CD8-positive, alpha-beta T cell (primary cell): ENCODE measurements at places on chromosomes 5 and 9. TPM values are rescaled to one million over a fixed set of nuclear protein-coding genes. Genes with fewer than 3 reads are reported as not detected.

DNA sequence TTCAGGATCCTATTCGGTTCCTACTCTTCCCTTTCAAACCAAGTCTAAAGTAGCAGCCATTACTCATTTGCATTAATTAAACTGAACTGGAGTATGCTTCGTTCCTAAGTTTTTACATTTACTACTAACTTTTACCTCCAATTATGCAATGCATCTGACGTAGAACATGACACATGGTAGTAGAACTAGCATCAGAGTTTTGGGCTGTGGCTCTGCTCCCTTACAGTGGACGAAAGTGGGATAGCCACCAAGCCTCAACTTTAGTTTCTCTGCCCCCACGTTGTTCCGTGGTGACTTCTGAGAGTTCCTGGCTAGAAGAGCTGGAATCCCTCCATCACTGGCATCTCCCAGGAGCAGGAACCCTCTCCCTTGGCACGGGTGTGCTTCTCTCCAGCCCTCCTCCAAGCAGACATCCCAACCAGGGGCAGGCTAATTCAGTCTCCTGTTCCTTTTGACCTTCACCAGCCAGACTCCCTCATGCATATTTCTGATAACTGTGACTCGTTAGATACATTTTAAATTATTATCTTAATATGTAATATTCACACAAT, 2.9 kb downstream of the IFNE start:
- DNase-seq: no peak

DNA sequence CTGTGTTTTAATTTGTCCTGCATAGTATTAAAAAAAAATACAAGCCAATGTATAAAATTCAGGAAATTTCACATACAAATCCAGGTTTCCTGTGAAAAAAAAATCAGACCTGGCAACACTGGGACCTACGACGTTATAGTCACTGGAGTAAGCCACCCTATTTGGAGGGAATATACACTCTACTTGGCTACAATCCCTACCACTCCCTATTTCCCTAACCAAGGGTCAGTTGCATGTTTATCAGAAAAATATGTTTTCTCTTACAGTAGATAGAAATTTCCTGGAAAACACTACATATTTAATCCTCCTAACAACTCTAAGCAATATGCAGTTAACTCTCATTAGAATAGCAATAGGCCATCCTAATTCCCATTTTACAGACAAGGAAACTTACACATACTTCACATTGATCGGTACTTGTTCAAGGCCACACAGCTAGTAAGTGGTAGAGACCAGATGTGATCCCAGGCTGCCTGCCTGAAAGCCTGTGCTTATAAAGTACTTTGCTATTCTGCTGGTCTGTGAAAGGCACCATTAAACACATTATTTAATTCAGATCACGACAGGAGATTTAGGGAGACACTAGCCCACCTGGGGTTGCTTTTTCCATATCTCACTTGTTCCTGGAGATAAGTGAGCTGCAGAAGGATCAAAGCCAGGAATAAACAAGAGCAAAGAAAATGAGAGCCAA, 70.8 kb downstream of the MFAP3 start:
- no peak for DNase-seq

DNA sequence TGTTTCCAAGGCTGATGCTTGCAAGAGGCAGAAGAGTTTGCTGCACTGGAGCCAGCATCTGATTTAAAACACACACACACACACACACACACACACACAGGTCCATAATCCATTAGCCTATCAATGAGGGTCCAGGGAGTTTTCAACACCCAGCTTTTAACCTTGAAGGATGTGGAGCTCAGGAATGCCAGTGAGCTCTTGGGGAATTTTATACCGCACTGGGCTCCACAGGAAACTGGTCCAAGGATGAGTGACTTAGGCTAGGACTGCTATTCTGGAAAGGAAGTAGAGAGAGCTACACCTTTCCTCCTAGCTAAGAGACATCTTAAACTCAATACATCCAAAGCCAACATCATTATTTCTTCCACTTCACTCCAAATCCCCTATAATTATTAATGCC, 942 bp upstream of the NRG2 start:
- DNase-seq: no peak

DNA sequence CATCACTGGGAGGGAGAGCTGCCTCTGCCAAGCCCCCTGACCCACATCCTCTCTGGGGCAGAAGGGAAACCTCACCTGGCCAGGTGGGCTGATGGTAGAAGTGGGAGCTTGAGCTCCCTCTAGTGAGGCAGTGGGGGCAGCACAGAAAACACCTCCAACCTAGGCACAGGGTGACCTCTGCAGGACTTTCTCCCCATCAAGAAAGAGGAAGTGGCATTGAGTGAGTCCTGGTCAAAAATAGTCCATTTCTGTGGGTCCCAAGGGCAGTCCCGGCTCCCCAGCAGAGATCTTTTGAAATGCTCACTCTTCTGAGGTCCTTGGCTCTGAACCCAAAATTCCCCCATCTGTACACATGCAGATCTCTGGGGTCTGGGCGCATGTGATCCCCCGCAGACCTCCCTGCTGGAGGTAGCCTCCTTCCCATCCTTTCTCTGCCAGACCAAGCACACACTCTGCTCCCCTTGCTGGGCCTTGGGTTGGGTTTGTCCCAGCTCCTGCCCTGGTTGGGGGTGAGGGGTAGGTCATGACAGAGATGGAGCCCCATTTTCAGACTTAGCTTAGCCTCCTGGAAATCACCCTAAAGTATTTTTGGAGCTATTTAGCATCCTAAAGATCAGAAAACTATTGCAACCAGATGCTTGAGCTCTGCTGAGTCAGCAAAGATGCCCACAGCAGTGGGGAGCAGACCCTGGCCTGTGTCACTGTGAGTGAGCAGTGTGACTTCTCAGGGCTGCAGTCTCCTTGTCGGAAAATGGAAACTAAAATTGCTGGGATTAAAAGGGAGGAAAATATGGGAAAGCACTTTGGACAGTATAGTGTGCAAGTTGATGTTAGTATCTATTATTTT, 41.6 kb upstream of the LCP2 start:
- peak; percentile 69 for DNase-seq

DNA sequence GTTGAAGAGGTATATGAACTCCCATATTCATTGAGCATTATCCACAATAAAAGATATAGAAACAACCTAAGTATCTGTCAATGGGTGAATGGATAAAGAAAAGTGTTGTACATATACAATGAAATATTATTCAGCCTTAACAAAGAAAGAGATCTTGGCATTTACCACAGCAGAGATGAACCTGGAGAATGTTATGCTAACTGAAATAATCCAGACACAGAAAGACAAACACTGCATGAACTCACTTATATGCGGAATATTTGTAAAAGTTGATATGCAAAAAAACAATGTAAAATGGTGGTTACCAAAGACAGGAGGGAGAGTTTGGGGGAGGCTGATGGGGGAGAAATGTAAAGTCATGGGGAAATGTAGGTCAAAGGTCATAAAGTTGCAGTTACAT, 278.7 kb downstream of the ZNF608 start:
- DNase-seq: no peak

GRCh38 chr9:37348917-37349316, 73.6 kb upstream of the GRHPR start:
- DNase-seq: no peak

GRCh38 chr5:39106322-39106721, 32.1 kb upstream of the RICTOR start:
- no peak for DNase-seq

DNA sequence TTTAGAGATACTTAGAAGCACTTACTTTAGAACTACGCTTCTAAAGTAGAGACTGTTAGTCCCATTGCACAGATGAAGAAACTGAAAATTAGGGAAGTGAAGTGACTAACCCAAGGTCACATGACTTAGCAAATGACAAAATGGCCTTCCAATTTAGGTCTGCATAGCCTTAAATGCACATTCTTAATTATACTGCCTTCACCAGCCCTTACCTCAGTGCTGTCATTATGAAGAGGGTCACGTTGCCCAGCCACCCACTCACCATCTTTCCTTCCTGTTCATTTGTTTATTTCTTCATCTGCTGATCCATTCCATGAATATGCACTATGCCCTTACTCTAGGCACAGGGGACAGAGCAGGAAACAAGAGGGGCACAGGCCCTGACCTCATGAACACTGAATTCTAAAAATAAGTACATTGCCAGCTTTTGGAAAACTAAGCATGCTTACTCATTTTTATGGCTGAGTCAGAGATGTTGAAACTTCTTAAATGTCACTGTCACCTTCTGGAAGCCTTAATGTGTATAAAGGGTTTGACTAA, 8.6 kb downstream of the HAVCR2 start:
- DNase-seq: no peak

DNA sequence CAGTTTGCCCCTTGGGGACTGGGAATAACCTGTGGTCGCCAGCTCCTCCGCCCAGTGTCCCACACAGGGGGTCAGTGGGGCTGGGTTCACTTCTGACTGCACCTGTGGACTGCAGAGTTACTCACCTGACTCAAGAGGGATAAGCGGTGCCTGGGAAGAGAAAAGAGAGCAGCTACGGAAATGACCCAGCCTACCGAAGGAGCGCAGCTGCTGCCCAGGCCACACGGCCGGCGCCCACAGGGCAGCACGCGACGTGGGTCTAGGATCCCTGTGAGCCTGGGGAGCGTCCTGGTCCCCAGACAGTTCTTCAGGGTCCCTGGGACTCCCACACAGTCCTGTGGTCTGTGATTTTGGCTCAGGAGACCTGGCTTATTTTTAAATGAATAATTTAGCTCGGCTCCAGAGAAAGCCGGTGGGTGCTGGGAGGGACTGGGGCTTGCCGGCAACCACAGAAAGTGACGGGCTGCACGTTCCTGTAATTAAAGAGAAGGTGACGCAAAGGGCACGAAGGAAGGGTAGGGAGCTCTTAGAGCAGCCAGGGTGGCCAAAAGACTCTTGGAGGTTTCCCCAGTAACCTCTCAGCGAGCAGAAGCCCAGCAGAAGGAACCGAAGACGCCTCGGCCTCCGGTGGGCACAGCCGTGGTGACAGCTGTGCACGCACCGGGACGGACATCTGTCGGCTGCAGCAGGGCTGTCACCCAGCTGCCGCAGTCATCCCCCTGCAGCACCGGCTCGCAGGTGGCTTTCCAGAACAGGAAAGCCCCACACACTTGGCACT, 97.5 kb upstream of the FCN2 start:
- no peak for DNase-seq

GRCh38 chr5:14675865-14676300, 11.4 kb downstream of the OTULIN start:
- DNase-seq: no peak

DNA sequence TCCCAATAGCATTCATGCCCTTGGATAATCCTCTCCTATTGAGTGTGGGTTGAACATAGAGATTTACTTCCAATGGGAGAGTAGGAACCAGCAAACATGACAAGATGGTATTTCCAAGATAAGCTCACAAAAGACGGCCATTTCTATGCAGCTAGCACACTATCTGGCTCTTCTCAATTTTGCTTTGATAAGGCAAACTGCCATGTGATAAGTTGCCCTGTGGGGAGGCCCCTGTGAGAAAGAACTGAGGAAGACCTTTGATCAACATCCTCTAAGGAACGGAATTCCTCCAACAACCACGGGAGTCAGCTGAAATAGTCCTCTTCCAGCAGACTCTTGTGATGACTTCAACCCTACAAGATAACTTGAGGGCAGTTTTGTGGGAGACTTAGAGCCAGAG, 211.9 kb upstream of the TRPM3 start:
- DNase-seq: no peak

DNA sequence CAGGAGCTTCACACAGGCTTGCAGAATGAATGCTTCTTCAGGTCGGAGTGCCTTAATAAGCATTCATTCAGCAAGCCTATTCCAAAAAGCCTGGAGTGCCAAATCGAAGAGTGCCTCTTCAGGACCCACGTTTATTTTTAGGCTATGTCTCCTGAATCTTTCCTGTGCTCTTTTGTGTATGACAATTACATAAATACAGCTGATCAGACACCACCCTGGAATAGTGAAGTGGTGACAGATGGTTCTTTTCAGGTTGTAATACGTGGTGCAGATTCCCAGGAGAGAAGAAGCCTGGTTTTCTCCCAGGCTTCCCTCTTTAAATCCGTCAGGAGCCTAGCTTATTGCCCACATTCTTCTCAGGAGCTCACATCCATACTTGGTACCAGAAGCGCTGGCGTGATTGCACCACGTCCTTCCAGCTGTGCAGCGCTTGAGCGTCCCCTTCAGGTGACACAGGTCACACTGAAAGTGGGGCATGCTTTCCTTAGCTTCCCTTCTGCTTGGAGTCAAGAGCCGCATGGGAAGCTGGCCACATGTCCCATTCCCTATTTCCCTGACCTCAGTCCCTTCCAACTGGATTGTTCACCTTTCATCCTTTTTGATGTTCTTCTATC, 123.1 kb downstream of the ADCY2 start:
- no peak for DNase-seq

- peak; percentile 31 for DNase-seq
These were observed 10.9 kb upstream of the GADD45G start for GRCh38 chr9:89593727-89594427.

DNA sequence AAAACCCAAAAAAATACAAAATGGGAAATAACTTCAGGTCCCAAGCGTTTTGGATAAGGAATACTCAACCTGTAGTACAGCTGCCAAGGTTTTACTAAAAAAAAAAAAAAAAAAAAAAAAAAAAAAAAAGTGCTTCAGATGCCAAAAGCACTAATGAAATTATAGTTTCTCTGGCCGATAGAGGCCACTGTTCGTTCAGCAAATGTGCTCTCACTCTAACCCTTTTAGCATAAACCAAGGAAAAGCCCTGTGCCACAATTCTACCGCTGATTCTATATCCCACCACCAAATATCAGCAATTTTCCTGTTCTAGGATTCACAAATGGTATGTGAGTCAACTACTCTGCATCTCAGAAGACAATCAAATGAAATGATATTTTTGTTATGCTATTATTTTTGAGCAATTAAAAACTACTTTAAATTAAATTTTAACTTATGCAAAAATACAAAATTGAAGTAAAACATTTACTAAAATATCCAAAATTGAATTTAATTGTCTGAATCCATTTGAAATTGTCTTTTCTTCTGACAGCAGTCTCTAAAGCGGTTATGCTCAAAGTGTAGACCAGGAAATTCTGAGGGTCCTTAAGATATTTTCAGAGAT, 79.8 kb downstream of the RICTOR start:
- DNase-seq: peak; percentile 41

Gene N4BP3
- 17.3 TPM for total RNA-seq

Gene DPYSL3
- not detected for total RNA-seq

Gene TRPM6
- total RNA-seq: not detected

Gene IL12B
- total RNA-seq: not detected

Gene GKAP1
- 9.3 TPM for total RNA-seq

Gene EQTN
- not detected for total RNA-seq

Gene AFAP1L1
- 0.11 TPM for total RNA-seq

Gene REEP2
- not detected for total RNA-seq

Gene SPATA31A5
- total RNA-seq: not detected
